ENCODE measurements at places on chromosomes 3 and 15. TPM values are rescaled to one million over a fixed set of nuclear protein-coding genes. Genes with fewer than 3 reads are reported as not detected.

- no peak for DNase-seq
These were observed 6.1 kb upstream of the MB21D2 start for GRCh38 chr3:192923731-192924130.

DNA sequence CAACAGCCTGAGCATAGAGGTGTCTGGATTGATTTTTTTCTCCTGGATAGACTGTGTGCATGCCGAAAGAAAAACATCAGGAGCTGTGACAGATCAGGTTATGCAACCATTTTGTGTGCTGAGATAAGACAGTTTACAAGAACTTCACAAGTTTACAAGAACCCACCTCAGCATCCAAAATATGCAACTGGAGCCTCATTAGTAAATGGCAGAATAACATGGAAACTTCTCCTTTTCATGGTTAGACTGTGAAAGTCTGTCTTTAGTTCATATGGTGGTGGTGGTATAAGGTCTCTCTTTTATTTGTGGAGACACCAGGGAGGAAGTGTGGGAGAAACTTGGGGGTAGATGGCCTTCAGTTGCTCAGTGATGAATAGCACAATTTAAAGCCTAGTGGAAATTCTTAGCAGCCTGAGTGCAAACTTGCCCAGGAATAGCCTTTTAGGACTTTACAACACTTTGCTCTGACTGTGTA, 3.7 kb upstream of the ZNF609 start:
- DNase-seq = no peak

Gene GOLGA6L25
- total RNA-seq = not detected

Gene NR2E3
- not detected for total RNA-seq

Gene IMPG2
- 3.3 TPM for total RNA-seq

Gene RTP1
- 0.41 TPM for total RNA-seq
